ENCODE measurements at places on chromosomes 11 and 22. TPM values are rescaled to one million over a fixed set of nuclear protein-coding genes. Genes with fewer than 3 reads are reported as not detected.

- no peak for DNase-seq
Observed at GRCh38 chr11:75188671-75189070, 37.8 kb downstream of the SLCO2B1 start.

GRCh38 chr22:17684245-17684644 lies 45.7 kb downstream of the BCL2L13 start:
- DNase-seq: no peak

DNA sequence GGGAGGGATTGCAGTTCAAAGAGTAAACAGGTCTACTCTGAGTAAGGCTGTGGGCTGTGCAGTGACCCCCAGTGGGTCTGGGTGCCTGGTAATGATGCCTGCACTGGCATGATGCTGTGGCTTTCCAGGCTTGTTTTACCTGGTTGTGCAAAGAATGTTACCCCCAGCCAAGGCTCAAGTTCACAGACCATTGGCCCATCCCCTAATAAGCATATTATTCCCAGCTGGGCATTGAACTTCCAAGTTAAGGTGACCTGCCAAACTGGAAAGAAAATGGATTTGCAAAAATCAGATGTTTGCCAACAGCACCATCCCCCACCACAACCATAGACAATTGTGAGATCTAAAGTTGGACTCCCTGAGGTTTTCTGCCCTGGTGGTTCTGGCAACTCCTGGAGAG lies 7.9 kb upstream of the EHF start:
- no peak for DNase-seq

DNA sequence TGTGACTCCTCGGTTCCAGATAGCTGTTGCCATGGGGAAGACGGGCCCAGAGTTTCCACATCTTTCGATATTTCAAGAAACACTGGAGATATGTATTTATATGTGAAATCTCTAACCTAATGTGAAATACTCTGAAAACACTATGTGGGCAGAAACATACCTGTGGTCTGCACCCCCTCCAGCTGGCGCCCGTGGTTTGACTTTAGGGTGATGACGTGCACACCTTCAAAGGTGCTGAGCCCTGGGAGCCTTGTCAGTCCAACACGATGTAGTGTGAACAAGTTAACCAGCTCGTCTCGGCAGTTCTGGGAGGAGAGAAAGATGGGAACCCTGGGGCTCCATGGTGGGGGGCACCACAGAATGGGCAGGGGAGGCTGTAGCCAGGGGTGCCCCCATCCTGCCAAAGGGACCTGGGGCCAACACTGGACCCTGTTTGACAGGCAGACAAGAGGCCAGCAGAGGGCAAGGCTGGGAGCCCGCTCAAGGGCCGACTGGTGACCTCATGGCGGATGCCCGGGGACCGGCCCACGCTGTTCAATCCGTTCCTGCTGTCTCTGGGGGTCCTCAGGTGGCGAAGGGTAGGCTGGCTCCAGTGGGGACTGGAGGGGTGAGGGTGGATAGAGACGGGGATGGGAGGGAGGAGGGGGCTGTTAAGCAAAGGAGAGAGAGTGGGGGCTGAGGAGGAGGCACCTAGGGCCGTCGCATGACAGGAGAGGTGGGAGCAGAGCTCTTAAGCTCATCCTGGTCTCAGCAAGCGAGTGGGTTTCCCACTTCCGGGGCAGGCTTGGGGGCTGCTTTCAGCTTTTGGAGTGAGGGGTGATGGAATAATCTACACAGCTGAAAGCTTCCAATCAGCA lies 43.8 kb downstream of the TRIOBP start:
- no peak for DNase-seq

GRCh38 chr11:129143335-129143734 lies 48.8 kb downstream of the ARHGAP32 start:
- peak; percentile 81 for DNase-seq

GRCh38 chr11:5618807-5619206 lies 6.0 kb upstream of the TRIM34 start:
- DNase-seq: no peak

- DNase-seq: no peak
Observed at GRCh38 chr11:73971175-73971719, 11.4 kb downstream of the UCP2 start.

DNA sequence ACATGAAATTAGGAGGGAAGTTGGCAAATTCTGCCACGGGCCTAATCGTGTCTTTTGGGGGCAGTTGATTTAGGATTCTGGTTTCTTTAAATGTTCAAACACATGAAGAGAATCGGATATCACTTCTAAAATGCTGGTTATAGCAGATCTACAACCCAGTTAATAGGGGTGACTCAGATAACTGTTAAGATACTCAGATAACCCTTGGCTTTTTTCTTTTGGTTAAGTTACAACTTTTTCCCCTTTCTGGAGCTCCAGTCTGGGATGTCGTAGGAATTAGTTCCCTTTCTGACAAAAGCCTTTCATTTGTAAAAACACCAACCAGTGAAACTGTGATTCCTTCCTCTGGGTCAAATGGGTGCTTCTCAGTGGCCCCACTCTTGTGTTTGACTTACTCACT lies 976 bp downstream of the DEPDC7 start:
- DNase-seq: no peak

GRCh38 chr11:69007975-69008381 lies 5.1 kb downstream of the MRGPRF start:
- peak; percentile 30 for DNase-seq

GGT5 gene
- total RNA-seq: 21.0 TPM

DNA sequence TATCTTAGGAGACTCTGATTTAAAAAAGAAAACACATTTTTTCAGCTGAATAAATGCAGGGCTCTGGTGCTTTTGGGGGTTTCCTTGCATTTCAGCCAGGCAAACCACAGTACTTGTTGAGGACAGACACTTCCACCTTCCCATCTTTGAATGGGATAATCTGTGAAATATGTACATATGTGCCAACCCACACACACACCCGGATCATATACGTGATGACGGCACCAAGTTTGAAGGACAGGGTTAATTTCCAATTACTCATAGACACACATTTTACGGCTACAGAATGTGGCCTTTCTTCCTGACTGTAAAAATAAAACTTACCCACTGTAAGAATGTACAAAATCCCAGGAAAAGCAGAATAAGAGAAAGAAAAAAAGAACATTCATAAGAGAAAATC lies 104.4 kb downstream of the MPPED2 start:
- no peak for DNase-seq

DNA sequence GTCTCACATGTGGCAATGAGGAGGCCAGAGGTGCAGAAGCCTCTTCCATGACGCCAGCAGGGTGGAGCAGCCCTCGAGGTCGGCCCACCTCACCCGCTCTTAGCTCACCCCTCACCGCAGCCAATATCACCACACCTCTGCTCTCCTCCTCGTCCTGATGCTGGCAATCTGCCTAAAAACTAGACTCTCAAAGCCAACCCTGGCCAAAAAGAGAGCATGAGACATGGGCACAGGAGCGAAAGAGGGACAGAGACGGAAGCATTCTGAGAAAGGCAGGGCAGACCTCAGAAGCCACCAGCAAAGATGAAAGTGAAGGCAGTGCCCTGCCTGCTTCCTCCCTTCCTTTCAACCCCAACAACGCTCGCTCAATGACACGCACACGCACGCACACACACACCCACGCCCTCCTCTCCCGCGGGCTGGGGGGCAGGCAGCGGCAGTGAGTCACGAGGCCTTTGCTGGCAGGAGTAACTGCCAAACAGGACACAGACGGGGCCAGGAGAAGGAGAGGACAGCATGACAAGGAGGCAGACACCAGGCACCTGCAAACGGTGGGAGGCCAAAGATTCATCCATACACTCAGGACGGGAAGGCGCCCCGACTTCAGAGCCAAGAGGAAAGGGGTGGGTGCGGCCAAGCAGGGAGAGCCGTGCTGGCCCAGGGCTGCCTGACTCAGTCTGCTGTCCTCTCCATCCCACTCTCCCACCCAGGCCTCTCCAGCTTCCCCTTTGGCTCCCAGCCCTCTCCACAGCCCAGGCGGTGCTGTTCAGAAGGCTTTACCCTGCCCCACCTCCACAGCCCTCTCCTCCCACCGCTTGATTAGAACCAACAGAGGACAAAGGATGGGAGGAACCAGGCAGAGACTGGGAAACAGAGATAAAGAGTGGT lies 11.4 kb downstream of the IGSF9B start:
- DNase-seq: peak; percentile 75

DNA sequence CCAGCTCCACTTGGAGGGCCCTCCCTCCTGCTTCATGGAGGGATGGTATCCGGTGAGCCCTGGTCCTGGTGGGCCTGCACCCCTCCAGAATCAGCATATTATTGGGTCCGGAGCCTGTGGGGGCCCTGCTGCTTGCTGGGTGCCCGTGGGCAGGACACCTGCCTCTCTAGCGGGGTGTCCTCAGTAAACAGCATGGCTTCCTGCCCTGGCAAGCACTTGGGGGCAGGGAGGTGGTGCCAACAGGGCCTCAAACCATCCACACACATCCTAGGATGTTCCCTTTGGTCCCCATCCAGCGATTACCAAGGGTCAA lies 108.3 kb downstream of the CTTN start:
- DNase-seq: peak; percentile 10

APOL4 gene
- 5.0 TPM for total RNA-seq

SLC17A6 gene
- total RNA-seq: not detected

GRCh38 chr11:64729851-64730382 lies 6.9 kb upstream of the NRXN2 start:
- DNase-seq: peak; percentile 48

DNA sequence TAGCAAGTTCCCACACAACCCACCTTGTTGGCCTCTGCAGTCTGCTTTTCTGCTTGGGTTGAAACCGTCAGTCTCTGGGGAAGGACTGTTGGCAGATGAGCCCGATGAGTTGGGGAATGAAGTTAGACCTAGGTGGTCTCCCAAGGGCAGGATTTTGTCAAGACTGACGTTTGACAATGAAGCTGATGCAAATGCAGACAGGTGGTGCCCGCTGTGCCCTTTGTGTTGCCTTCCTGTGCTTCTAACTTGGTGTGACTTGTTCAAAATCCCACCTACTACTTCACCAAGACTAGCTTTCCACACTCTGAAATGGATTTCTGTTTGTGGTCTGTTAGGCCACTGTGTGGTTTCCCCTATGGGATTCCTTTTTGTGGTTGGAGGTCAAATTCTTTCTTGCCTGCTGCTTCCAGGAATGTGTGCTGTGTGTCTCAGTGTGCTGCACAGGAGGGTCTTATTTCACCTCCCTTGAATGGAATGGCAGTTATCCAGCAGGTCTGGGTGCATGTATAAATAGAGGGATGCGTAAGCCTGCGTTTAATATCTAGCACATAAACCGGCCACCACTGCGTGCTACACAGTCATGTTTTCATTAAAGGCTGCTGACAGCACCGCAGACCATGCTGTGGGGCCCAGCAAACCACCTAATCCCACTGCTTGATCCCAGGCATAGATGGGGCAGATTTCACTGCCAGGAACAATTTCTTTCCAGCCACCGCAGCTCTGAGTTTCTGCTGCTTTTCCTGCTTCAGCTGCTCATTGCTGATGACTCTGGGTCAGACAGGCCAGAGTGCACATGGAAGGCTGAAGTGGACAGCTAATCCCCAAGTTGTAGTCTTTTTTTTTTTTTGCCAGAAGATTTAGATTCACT lies 44.8 kb downstream of the ADAMTS8 start:
- no peak for DNase-seq

LRRC56 gene
- total RNA-seq: 0.13 TPM

RAG2 gene
- not detected for total RNA-seq

GRCh38 chr11:14619603-14620531 lies 23.7 kb upstream of the PDE3B start:
- DNase-seq: no peak

- no peak for DNase-seq
Observed at GRCh38 chr11:31817054-31817620, 6.0 kb upstream of the PAX6 start.

RAB3IL1 gene
- total RNA-seq: 10.8 TPM

GRCh38 chr22:45441138-45441537 lies 27.6 kb downstream of the RIBC2 start:
- peak; percentile 76 for DNase-seq

DNA sequence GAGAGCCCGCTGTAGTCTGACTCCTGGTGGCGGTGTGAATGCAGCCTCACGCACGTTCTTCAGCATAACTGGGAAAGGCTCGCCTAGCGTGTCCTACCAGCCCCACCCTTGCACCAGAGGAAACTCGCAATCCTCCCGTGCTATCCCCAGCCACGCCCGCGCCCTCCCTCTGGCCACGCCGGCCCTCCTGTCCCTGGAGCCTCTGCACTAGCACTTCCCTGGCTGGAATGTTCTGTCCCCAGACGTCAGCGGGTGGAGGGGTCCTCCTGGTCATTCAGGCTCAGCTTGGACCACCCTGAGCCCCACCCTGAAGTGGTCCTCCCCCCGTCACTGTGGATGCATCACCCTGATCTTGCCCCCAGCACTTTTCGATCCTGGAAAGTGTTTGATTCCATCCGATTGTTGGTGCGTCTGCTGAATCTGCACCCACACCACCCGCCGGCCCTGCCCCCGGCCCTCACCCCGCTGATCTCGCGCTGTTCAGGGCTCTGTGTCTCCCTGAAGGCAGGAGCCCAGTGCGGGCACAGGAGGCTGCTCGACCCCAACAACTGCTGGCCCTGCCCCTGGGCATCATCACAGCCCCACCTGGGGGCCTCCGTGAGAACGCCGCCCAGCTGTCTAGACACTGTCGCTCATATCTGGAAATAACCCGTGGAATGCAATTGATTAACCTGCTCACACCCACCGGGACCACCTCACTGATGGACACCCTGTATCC lies 437.0 kb downstream of the TBC1D22A start:
- DNase-seq: no peak

GRCh38 chr11:75420224-75421034 lies 12.6 kb downstream of the KLHL35 start:
- DNase-seq: no peak

- peak; percentile 92 for DNase-seq
Observed at GRCh38 chr22:36065775-36066544, 37.3 kb upstream of the RBFOX2 start.
